ENCODE measurements at places on chromosomes 5 and 9.
A peak's percentile ranks its signal among the peaks of the same experiment; 100 is the strongest.

GRCh38 chr5:96922499-96923244, 13.2 kb upstream of the LNPEP start:
- no peak for DNase-seq

DNA sequence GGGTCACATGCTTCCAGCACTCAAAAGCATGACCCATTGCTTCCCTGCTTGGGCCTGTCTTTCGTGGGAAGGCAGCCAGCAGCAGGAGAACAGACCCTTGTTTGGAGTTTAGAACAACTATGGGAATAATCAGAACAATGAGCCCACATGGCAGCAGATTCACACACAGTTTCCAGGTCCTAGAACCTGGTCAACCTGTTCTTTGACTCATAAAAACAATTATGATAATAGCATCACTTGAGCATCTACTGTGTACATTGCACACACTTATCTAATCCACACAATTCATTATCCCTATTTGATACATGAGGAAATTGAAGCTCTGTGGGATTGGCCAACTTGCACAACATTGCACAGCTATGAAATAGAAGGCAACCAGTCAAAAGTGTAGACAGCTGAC, 41.7 kb downstream of the KLF4 start:
- DNase-seq: no peak

DNA sequence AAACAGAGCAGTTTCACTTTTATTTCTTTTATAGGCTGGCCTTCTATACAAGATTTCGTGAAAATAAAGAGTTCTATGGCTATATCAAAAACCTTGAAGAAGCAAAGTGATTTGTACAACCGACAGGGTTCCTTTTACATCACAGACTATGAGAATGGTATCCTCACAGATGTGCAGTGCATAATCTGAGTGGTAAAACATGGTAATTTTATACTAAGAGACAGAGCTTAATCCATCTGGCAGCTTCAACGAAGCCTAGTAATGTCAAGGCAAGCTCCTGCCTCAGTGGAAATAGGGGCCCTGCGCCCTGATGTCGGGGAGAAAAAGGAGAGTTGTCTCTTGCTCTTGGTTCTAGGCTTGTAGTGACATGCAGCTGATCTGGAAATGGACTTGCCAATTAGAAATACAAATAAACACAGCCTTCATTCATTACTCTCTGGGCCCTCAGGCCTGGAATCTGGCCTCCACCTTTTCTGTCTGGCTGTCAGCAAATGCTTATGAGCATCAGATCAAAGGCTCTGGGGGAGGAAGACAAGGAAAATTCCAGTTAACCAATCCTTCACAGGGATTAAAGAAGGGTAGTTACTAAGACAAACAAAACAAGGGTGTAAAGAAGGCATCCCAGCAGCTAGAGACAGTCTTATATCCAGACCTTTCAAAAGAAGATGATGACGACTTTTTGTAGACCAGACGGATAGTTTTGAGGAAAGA, 33.6 kb upstream of the TRIM32 start:
- DNase-seq: no peak

DNA sequence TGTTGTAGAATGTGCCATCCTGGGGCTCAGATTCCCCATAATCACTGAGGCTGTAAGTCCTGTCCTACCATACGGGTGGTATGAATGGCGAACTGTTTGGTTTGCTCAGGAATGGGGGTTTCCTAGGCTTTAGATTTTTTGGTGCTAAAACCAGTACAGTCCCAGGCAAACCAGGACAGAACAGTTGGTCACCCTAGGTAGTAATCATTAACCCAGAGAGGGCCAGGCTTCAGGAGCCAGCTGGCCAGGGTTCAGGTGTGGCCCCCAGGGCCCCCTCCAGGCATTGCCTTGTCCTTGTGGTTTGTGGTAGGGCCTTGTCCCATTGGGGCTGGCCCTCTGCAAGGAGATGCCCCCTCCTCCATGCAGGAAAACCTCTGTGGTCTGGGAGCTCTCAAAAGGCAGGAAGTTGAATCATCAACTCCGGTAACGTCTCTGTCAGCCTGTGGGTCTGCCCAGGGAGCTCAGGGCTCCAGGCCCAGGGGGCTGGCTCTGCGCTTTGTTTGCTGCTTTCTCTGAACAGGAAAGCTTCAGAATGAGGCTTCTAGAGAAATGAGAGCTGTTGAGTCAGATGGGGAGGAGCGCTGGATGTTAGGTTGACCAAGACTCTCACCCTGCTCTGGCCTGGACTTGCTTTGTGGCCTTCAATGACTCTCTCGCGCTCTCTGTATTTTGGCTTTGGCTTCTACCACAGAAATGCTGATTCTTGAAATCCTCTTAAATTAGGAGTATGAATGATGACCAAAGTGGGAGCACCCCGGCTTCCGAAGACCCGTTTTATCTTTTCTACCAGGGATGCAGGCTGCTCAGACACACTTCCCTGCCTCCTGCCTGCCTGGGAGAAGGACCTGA, 22.2 kb upstream of the JADE2 start:
- peak; percentile 98 for DNase-seq

- DNase-seq: no peak
Observed at GRCh38 chr5:88000877-88001276, 267.8 kb downstream of the TMEM161B start.

DNA sequence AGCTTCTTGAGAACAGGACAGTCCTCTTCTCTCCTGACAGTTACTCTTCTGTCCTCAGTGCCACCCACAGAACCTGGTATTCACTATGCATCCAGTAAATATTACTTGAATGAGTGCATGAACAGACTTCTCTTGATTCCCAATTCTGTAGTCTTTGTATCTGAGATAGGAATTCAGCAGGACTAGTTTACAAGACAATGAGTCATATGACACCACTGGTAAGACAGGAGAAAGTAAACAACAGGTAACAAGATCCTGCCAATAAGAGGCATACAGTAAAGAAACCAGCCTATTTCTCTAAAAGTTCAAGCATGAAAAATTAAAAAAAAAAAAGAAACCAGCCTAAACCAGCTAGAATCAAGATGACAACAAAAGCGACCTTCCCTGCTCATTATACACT, 6.2 kb downstream of the ZNF883 start:
- no peak for DNase-seq

DNA sequence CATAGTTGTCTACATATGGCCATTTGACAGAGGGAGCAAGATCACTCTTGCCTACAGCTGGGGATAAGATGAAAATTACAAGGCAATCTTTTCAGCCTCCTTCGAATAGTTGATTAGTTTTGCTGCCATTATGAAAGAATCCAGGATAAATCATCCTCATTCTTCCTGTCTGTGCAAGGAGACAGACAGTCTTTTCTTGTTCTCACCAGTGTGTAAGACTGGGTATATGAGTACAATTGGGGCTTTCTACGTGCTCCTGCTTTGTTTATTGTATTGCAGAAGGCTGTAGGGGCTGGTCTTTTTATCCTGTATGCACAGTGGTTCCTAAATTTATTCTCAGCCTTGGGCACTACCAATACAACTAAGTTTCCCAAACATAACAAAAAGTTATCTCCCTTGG, 76.8 kb downstream of the SPEF2 start:
- no peak for DNase-seq
